ENCODE measurements at places on chromosomes 13 and 19. TPM values are rescaled to one million over a fixed set of nuclear protein-coding genes. Genes with fewer than 3 reads are reported as not detected.
A peak's percentile ranks its signal among the peaks of the same experiment; 100 is the strongest.

DNA sequence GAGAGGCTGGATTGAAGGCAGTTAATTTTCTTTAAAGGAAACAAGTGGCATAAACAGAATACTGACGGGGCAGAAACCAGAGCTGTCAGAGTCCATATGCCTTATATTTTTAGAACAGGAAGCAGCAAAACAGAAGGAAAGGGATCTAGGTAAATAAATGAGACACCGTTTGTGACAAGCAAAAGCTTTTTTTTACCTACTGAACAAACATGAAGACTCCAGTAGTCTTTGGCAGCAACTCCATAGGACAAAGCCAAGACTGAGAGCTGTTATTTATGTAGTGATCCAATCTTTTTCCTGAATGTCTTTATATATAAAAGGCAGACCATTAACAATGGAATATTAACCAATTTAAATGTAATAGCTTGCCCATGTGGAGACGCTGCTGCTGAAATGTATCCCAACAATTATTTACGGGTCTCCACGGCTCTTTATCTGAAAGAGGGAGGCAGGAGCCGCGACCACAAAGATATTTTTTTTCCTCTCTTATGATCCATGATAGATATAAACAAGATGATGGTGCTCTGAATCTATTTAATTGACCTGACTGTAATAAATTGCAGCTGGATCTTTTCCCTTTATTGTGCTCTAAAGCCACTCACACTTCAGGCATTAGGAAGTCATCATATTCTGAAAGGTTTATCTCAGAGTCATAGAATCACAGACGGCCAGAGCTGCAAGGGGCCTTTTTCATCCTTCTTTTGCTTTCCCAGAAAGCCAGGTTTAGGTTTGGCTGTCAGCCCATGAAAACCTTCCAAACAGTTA is 687.8 kb downstream of the EFNB2 start:
- peaks cover 12% of the 10 kb centered on the region for H3K4me1 ChIP-seq
- no peaks in the 10 kb centered on the region for H3K36me3 ChIP-seq
- H3K27ac ChIP-seq = no peak overlapping the region
- no peaks in the 10 kb centered on the region for H3K27me3 ChIP-seq
- no peak overlapping the region for H3K4me3 ChIP-seq

- H3K27me3 ChIP-seq = no peaks in the 10 kb centered on the region
- H3K36me3 ChIP-seq = no peaks in the 10 kb centered on the region
- H3K4me1 ChIP-seq = peaks cover 18% of the 10 kb centered on the region
- DNase-seq = no peak
Observed at GRCh38 chr13:30607908-30608307, 9.8 kb upstream of the USPL1 start.

DNA sequence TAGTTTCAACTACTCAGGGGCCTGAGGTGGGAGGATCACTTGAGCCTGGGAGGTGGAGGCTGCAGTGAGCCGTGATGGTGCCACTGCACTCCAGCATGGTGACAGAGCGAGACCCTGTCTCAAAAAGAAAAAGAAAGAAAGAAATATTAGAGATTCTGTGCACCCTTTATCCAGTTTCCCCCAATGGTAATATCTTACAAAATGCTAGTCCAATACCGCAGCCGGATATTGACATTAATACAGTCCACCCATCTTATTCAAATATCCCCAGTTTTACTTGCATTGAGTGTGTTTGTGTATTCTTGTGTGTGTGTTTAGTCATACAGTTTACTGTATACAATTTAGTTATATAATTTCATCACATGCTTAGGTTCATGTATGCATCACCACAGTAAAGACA is 8.6 kb upstream of the IFNL4 start:
- no peaks in the 10 kb centered on the region for H3K36me3 ChIP-seq
- no peaks in the 10 kb centered on the region for H3K27me3 ChIP-seq
- H3K27ac ChIP-seq = no peak overlapping the region
- H3K4me3 ChIP-seq = no peak overlapping the region
- no peaks in the 10 kb centered on the region for H3K4me1 ChIP-seq
- no peak for DNase-seq

TBC1D4 gene
- 25.0 TPM for total RNA-seq

SLC39A3 gene
- total RNA-seq = 27.7 TPM

CBLC gene
- 42.2 TPM for total RNA-seq

GRCh38 chr19:7606289-7606688 is 10.6 kb downstream of the CAMSAP3 start:
- no peaks in the 10 kb centered on the region for H3K36me3 ChIP-seq
- DNase-seq = no peak
- no peak overlapping the region for H3K4me3 ChIP-seq
- H3K4me1 ChIP-seq = no peaks in the 10 kb centered on the region
- H3K27me3 ChIP-seq = no peaks in the 10 kb centered on the region
- no peak overlapping the region for H3K27ac ChIP-seq

DNA sequence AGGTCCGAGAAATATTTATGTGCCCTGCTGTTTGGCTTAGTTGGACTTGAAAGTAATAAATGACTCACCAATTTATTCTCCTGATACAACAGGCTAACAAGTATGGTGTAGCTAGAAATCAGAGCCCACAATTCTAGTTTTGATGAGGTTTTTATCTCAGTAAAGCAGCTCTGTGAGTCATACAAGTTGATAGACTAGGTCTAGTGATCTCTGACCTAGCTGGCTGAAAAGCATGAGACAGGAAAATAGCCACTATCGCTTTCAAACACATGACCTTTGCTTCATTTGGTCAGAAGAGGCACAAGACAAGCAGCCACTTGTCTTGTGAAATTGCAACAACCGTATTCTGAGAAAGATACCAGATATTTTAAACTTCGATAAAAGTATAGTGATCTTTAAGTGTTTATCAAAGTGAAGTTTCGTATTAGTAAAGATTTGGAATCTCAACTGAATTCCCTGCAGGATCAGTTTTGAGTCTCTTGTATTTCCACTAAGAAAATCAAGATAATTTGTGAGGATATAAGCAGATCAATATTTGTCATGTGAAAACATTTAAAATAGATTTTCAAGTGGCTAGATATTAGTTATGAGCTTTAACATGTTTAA is 126.7 kb downstream of the MAB21L1 start:
- H3K4me3 ChIP-seq = no peak overlapping the region
- H3K4me1 ChIP-seq = no peaks in the 10 kb centered on the region
- no peaks in the 10 kb centered on the region for H3K27me3 ChIP-seq
- no peak for DNase-seq
- no peak overlapping the region for H3K27ac ChIP-seq

DNA sequence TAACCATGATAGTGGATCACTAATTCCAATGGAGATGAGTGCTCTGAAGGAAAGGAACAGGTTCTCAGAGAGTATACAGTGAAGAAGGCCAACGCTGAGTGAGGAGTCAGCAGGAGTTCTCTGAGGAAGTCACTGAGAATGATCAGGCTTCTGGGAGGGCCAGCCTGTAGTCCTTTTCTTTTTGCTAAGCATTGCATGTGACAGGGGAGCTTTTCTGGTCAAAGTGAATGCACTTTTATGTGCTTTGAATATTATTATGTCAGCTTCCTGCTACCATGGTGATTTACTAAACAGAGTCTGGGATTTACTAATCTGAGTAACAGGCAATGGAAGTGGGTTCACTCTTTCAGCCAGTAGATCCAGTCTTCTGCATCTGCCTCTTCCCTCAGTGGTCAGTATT is 81.1 kb upstream of the SERP2 start:
- H3K27ac ChIP-seq = no peak overlapping the region
- peaks cover 12% of the 10 kb centered on the region for H3K4me1 ChIP-seq
- H3K36me3 ChIP-seq = no peaks in the 10 kb centered on the region
- no peaks in the 10 kb centered on the region for H3K27me3 ChIP-seq

- H3K4me1 ChIP-seq = peaks cover 19% of the 10 kb centered on the region
- no peak for DNase-seq
- H3K27ac ChIP-seq = peak overlapping the region; percentile 82
- H3K27me3 ChIP-seq = no peaks in the 10 kb centered on the region
- no peak overlapping the region for H3K4me3 ChIP-seq
Observed at GRCh38 chr13:80469105-80469852, 128.4 kb upstream of the SPRY2 start.

- no peak for DNase-seq
- peaks cover 65% of the 10 kb centered on the region for H3K4me1 ChIP-seq
- no peak overlapping the region for H3K4me3 ChIP-seq
- H3K36me3 ChIP-seq = no peaks in the 10 kb centered on the region
- H3K27ac ChIP-seq = no peak overlapping the region
- no peaks in the 10 kb centered on the region for H3K27me3 ChIP-seq
Observed at GRCh38 chr19:2330255-2330631, 1.8 kb downstream of the SPPL2B start.

KLK4 gene
- not detected for total RNA-seq

DNA sequence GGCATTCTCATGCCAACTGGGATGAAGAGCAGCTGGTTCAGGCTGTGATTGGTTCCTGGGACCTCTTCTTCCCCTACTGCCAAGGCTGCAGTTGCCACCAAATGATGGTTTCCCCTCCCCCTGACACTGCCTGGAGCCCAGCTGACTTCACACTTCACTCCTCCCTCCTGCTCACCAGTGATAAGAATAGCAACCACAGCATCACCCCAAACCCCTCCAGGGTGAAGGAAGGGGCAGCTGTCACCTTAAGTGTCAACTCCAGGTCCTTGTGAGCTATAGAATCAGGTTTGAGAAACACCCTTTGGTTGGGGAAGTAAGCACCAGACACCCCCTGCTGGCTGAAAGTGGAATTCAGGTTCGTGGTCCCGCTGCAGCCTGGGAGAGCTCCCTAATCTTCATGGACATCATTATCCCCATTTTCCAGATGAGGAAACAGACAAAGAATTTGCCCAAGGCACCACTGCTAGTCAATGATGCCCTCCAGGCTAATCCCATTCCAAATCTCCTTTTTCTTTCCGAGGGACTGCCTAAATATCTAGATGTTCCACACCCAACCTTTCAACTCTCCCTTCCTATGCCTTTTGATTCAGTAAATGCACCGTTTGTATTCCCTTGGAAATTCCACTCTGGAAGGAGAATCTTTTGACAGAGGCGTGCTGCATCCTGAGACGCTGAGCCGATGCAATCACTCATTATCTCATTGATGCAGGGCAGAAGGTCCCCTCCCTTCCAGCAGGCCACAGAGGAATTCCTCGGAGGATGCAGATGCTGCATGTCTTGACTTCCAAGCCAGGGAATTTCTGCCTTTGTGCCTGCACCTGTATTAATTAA is 50.6 kb upstream of the UQCRFS1 start:
- DNase-seq = peak; percentile 49
- H3K27me3 ChIP-seq = no peaks in the 10 kb centered on the region
- no peak overlapping the region for H3K27ac ChIP-seq
- no peaks in the 10 kb centered on the region for H3K4me1 ChIP-seq
- no peaks in the 10 kb centered on the region for H3K36me3 ChIP-seq
- H3K4me3 ChIP-seq = no peak overlapping the region

DNA sequence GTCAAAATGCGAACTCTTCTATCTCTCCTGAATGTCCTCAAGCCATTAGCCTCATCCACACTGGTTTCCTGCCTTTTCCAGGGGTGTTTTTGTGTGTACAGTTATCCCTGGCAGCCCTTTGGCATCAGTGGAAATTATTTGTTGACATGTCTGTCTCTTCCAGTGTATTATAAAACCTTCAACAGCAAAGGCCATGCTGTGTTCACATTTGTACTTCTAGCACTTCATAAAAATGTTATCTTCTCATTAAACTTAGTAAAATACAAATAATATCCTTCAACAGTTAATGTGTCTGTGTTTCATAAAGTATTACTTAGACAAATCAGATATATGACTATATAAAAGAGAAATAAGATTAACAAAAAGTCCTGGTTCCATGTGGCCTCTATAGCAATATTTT is 359.5 kb upstream of the ARGLU1 start:
- no peak for DNase-seq
- no peaks in the 10 kb centered on the region for H3K27me3 ChIP-seq
- no peak overlapping the region for H3K4me3 ChIP-seq
- H3K27ac ChIP-seq = no peak overlapping the region

IRGC gene
- total RNA-seq = not detected

DNA sequence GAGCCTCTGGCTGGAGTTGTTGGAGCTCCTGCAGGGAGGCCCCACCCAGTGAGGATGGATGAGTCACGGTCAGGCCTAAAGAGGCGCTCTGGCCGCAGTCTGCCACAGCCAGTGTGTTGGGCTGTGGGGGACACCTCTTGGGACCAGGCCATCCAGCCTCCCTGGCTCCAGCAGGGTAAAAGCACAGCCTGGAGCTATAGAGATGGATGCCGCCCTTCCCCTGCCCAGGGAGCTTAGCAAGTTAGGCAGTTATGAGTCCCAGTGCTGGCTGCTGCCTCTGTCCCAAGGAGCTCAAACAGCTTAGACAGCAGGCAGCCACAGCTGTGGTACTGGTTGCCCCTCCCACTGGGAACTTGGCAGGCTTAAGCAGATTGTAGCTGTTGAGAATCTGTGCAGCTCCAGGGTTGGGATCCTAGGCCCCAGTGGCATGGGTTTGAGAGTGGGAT is 100.9 kb downstream of the NDFIP2 start:
- no peaks in the 10 kb centered on the region for H3K36me3 ChIP-seq
- H3K27ac ChIP-seq = no peak overlapping the region
- no peak overlapping the region for H3K4me3 ChIP-seq
- no peaks in the 10 kb centered on the region for H3K27me3 ChIP-seq

GRCh38 chr13:112824429-112824828 is 134.6 kb downstream of the ATP11A start:
- H3K36me3 ChIP-seq = peaks cover 24% of the 10 kb centered on the region
- H3K27ac ChIP-seq = no peak overlapping the region
- no peak for DNase-seq
- H3K4me1 ChIP-seq = no peaks in the 10 kb centered on the region
- no peak overlapping the region for H3K4me3 ChIP-seq

DNA sequence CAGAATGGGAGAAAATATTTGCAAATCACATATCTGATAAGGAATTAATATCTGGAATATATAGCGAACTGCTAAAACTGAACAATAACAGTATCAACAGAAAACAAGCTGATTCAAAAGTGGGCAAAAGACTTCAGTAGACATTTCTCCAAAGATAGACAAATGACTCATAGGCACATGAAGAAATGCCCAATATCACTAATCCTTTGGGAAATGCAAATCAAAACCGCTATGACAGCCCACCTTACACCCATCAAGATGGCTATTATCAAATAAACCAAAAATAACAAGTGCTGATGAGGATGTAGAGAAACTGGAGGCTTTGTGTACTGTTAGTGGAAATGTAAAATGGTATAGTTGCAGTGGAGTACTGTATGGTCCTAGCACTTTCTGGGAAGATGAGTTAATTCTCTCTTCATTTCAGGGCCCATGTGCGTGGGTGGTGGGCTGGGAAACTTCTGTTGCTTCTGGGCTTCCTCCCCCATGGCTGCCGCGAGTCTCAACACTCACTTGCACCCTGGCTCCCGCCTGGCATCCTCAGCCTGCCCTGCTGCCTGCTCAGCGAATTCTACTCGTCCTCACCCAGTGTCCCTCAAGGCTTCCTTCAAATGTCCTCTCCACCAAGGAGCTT is 12.4 kb upstream of the GJA3 start:
- no peaks in the 10 kb centered on the region for H3K27me3 ChIP-seq
- peaks cover 18% of the 10 kb centered on the region for H3K4me1 ChIP-seq
- no peaks in the 10 kb centered on the region for H3K36me3 ChIP-seq
- DNase-seq = no peak
- H3K27ac ChIP-seq = no peak overlapping the region
- no peak overlapping the region for H3K4me3 ChIP-seq

DNA sequence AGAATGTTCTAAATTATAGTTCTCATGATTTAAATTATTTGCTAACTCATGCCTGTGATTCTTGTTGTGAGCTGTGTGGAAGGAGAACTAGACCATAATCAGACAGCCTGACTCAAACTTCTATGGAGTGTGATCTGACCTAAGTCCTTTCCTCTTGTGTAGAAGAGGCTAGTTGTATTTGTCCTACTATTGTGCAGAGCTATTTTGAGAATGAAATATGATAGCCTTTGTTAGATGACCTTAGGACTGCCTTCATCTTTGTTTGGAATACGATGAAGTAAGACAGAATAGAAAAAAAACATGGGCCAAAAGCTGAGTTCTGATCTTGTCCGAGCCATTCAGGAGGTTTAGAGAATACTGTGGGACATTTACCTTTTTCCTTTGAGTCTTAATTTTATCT is 119.4 kb downstream of the STOML3 start:
- no peak overlapping the region for H3K4me3 ChIP-seq
- no peak for DNase-seq
- H3K27ac ChIP-seq = no peak overlapping the region

All from vagina (tissue), 2 donors.